ENCODE measurements at places on chromosomes 3 and 15.

GRCh38 chr3:44782891-44783290, 21.3 kb downstream of the KIF15 start:
- DNase-seq, result no peak

DNA sequence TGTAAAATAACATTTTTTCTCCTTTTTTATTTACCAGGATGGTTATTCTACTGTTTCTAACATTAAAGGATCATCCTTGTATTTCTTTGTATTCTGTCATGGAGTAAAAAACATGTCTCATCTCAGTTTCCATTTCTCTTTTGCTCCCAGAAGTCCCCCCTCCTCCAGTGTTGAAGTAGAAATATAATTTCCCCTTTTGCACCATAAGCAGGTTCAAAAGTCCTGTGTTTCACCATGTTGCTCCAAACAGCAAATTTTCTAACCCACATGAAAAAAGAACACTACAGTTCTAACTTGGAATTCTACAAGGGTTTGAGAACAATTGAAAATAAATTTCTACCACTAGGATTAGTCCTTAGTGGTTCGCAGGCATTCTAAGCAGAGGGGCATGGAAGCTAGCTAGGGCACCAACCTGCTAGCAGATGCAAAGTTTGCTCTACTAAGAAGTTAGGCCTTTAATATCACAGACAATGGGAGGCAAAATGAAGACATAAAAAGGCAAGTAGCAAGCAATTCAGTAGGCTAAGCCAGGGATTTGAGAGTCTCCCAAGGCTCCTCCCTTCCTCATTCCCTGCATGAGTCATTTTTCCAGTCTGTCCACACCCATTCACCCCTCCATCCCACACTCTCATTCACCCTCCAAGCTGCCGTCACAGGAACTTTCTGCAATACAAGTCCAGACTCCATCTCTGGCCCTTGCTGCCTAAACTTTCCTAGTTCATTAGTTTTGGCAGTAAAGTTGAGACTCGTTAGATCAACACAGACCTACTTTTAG, 2.3 kb upstream of the MBNL1 start:
- no peak for DNase-seq

DNA sequence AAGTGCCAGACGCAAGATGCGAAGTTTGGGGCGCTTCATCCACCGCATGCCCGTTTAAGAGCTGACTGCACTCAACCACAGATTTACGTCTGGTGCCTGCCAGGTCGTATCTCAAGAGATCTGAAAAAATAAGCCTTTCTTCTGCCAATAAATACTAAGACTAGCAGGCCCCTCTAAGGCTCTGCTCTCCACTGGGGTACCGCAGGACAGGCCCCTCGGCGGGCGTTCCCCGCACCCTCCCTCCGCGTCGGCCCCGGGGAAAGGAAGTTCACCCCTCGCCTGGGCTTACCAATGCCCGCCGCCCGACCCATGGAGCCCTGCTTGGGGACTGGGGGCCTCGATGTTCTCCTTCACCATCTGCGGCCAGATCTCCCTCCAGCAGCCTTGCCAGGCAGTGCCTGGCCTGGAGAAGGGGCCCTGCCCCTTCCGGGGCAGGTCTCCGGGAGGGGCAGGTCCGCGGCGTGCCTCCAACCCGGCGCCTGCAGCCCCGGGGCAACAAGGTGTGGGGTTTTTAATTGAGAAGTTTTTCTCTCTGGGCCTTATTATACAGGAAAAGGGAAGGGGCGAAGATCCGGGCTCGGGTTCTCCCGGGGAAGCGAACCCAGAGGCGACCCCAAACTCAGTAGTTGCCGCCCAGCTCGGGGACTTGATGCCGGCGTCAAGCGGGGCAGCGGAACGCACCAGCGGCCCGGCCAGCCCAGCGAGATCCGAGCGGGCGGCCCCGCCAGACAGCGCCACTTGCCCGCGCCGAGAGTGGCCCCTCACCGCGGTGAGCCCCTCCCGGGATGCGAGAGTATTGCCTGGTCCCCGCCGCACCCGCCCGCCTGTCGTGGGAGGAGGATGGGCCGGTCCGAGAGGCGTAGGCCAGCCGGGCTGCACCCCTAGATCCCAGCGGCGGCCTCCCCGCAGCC, 735 bp downstream of the GOLGA8B start:
- no peak for DNase-seq

- DNase-seq, result peak; percentile 33
Observed at GRCh38 chr3:181210275-181210674, 220.7 kb upstream of the DNAJC19 start.

DNA sequence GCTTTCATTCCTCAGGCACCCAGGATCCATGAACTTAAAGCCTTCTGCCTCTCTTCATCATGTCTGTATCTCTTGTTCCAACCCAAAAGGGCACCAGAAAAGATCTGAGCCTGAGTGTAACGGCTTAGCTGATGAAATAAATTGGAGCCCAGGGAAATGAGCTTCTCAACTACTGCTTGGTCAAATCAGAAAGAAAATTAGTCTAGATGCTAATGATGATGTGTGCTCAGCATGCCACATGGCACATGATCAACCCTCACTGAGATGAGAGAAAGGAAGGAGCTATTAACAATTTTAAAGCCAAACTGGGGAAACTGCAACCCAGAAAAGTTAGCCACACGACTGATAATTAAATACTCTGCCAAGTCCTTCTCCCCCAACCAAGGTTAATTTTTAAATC, 325.7 kb downstream of the CNTN3 start:
- no peak for DNase-seq

- no peak for DNase-seq
Observed at GRCh38 chr3:5565026-5565425, 377.5 kb downstream of the EDEM1 start.

GRCh38 chr15:33112541-33113105, 81.9 kb downstream of the FMN1 start:
- no peak for DNase-seq

GRCh38 chr15:80997692-80998091, 3.0 kb upstream of the TLNRD1 start:
- no peak for DNase-seq

- no peak for DNase-seq
Observed at GRCh38 chr15:68518046-68518445, 60.7 kb upstream of the CORO2B start.

- no peak for DNase-seq
Observed at GRCh38 chr3:42402394-42403096, 7.9 kb downstream of the LYZL4 start.

GRCh38 chr15:60191821-60192220, 187.7 kb downstream of the FOXB1 start:
- DNase-seq, result no peak

DNA sequence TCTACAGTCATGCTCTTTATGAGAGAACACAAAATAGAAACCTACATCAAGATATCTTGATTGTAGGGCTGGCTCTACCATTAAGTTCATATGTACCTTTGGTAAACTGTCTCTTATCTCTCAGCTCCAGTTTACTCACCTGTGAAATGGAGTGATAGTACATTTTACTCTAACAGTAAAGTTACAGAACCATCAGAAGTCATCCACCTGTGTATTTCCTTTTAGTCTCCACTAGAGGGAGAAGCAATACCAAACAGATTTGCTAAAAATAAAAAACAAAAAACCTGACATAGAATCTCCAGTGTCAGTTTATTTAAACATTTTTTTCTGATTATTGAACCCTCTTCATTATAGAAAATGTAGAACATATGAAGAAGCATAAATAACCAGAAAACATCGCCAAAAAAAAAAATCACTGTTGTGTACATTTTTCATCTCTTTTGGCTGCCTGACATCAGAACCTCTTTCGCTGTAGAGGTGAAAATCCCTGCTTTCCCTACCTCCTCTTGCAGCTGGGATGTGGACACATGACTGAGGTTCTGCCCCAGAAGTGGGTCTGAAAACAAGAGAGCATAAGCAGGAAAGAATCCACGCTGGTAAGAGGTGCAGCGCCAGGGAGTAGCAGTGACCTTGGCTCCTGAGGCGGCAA, 48.7 kb upstream of the WDR72 start:
- DNase-seq, result no peak

- no peak for DNase-seq
Observed at GRCh38 chr3:76377074-76377473, 591.7 kb upstream of the ZNF717 start.

DNA sequence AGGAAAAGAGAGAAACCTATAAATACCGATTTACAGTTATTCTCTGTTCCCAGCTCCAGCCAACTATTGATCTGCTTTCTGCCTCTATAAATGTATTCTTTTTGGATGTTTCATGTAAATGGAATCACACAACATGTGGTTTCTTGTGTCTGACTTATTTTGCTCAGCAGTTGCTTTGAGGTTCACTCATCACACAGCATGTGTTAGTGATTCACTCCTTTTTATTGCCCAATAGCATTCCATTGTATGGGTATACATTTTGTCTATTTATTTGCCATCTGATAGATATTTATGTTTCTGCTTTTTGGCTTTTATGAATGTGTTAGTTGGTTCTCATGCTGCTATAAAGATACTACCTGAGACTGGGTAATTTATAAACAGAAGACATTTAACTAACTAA, 23.6 kb downstream of the CCR1 start:
- no peak for DNase-seq

DNA sequence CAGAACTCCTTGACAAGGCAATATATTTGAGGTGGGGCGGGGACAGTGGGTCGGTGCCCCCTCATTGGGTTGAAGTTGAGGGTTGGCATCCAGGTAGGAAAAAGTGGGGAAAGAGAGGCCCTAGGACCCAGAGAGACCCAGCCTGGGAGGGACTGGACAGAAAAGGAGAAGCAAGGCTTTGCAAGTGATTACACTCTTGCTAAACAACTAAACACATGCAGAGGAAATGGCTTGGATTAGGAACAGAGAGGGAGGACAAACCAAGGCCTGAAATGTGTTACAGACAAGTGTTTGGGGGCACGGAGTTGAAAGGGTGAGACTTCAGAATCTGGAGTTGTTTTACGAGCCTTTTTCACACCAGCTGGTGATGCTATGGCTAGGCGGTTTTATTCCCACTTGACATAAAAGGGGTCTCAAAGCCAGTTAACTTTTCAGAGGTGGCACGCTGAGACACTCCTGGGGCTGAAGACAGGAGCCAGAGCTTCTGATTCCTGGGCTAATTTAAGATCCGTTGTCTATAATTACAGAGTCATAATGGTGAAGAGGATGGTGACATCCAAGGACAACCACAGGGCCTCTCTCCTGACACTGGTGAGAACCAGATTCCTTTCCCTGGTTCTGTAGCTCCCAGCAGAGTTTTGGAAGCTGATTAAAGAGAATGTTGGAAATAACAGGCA, 7.7 kb upstream of the KCTD6 start:
- DNase-seq, result no peak

- DNase-seq, result no peak
Observed at GRCh38 chr3:170358042-170359010, 811 bp downstream of the SKIL start.

DNA sequence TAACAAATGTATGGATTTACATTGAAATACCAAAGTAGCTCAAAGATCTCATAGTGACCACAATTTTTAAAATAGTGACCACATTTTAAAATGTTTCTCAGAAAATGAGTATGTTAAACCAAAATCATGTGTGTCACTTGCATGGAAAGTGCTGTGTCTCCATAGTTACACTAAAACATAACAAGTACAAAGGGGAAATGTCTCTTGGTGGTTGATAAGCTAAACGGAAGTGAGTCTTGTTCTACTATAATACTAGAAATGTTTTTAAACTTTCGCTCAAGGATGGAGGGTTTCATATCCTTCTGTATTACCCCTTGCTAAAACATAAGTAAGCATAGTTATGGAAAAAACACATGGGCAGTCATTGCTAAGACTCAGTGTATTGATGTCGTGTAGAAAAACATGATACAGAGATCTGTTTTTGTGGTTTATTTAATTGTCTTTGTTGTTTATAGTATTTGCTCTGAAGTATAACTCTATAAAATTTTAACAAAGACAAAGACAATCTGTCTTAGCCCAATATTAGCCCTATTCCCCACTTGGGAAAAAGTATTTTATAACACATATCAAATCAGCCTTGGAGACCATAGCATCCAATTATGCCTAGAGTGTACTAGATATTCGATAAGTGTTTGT, 27.0 kb upstream of the DENND4A start:
- no peak for DNase-seq

Data from NCI-H2081 treated with DMSO at 0.1 percent for 48 hours (cell line).